Sigmoid colon (tissue), 7 donors: ENCODE measurements at places on chromosomes 16 and 17. TPM values are rescaled to one million over a fixed set of nuclear protein-coding genes. Genes with fewer than 3 reads are reported as not detected.

Gene HSF4
- total RNA-seq, result 21.2 TPM

Gene OTOA
- 0.83 TPM for total RNA-seq

DNA sequence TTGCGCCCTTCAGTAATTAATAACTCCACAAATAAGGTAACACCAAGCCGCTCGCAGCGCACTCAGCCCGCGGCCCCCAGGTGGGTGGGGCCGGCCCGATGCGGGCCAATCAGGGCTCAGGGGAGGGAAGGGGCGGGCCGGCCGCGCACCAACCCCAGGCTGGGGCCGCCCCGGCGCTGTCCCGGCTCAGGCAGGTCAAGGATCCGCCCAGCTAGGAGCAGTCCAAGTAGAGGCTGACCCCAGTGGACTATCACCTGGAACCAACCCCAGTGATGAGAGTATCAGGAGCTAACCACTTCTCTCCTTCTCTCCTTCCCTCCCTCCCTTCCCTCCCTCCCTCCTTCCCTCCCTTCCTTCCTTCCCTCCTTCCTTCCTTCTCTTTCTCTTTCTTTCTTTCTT lies 110.8 kb downstream of the C16orf78 start:
- no peaks in the 10 kb centered on the region for H3K27me3 ChIP-seq
- H3K36me3 ChIP-seq, result no peaks in the 10 kb centered on the region
- peak overlapping the region; percentile 43 for H3K4me3 ChIP-seq
- no peaks in the 10 kb centered on the region for H3K4me1 ChIP-seq
- H3K27ac ChIP-seq, result peak overlapping the region; percentile 68

GRCh38 chr16:85528528-85529387 lies 84.4 kb upstream of the GSE1 start:
- H3K36me3 ChIP-seq, result no peaks in the 10 kb centered on the region
- H3K27me3 ChIP-seq, result no peaks in the 10 kb centered on the region
- peaks cover 5% of the 10 kb centered on the region for H3K4me1 ChIP-seq
- no peak overlapping the region for H3K4me3 ChIP-seq

DNA sequence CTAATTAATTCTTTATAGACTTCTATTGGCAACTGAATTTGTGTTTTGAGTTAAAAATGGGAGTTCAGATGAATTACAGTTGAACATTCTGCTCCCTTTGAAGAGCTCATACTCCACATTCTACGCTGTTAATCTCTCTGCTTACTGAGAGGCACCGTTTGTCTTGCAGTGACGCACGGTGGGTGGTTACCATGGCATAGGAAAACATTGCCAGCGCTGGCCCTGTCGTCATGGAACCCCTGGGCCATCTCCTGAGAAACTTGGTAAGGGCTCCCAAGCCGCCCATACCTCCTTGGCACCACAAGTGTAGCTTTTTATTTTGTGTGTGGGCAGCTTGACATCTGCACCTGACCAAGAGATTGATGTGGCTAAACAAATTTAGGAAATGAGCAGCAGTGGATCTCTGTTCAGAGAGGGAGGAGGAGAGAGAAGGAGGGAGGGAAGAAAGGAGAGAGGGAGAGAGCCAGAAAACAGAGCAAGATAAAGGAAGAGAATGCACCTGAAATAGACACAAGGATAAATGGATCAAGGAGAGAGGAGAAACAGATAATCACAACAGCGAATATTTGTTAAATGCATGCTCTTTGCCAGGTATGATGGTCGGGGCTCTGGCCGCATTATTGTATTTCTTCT lies 398.5 kb downstream of the HAPSTR1 start:
- H3K4me1 ChIP-seq, result no peaks in the 10 kb centered on the region
- no peaks in the 10 kb centered on the region for H3K27me3 ChIP-seq
- H3K36me3 ChIP-seq, result no peaks in the 10 kb centered on the region
- no peak overlapping the region for H3K4me3 ChIP-seq
- peak; percentile 93 for DNase-seq
- peak overlapping the region; percentile 75 for H3K27ac ChIP-seq

GRCh38 chr16:57676553-57677085 lies 8.5 kb downstream of the ADGRG3 start:
- no peaks in the 10 kb centered on the region for H3K27me3 ChIP-seq
- no peak overlapping the region for H3K27ac ChIP-seq
- no peak overlapping the region for H3K4me3 ChIP-seq
- no peaks in the 10 kb centered on the region for H3K36me3 ChIP-seq
- H3K4me1 ChIP-seq, result no peaks in the 10 kb centered on the region

DNA sequence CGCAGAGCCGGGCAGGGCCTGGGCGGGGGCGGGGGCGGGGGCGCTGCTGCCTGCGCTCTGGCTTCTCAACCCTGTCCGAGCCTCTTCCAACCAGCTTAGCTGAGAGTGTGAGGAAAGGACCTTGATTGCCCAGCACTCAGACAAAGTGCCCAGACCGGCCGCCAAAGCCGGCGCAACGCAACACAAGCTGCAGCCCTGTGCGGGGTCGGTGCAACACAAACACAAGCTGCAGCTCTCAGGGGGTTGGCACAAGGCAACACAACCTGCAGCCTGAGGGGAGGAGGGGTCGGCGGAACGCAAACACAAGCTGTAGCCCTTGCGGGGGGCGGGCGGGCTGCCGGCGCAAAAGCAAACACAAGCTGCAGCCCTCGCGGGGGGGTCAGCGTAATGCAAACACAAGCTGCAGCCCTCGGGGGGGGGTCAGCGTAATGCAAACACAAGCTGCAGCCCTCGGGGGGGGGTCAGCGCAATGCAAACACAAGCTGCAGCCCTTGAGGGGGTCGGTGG lies 60.0 kb downstream of the KLHDC4 start:
- no peak overlapping the region for H3K27ac ChIP-seq
- no peak overlapping the region for H3K4me3 ChIP-seq
- H3K36me3 ChIP-seq, result peaks cover 21% of the 10 kb centered on the region
- no peaks in the 10 kb centered on the region for H3K27me3 ChIP-seq
- H3K4me1 ChIP-seq, result no peaks in the 10 kb centered on the region

- peaks cover 23% of the 10 kb centered on the region for H3K36me3 ChIP-seq
- peak overlapping the region; percentile 99 for H3K4me3 ChIP-seq
- H3K27me3 ChIP-seq, result no peaks in the 10 kb centered on the region
- DNase-seq, result peak; percentile 75
- peak overlapping the region; percentile 87 for H3K27ac ChIP-seq
Measured at GRCh38 chr16:30369091-30369937, 980 bp downstream of the TBC1D10B start.

Gene TRPV3
- total RNA-seq, result 0.14 TPM

- no peaks in the 10 kb centered on the region for H3K27me3 ChIP-seq
- H3K4me1 ChIP-seq, result peaks cover 41% of the 10 kb centered on the region
- peak; percentile 96 for DNase-seq
- no peak overlapping the region for H3K4me3 ChIP-seq
Measured at GRCh38 chr17:1577182-1577581, 14.6 kb upstream of the PITPNA start.

GRCh38 chr16:62035115-62036092 lies 834 bp downstream of the CDH8 start:
- no peak overlapping the region for H3K27ac ChIP-seq
- no peak for DNase-seq
- H3K4me3 ChIP-seq, result peak overlapping the region; percentile 41
- peaks cover 16% of the 10 kb centered on the region for H3K27me3 ChIP-seq
- H3K36me3 ChIP-seq, result no peaks in the 10 kb centered on the region

Gene PMP22
- 216 TPM for total RNA-seq

Gene PRSS27
- total RNA-seq, result 1.3 TPM

- no peak overlapping the region for H3K4me3 ChIP-seq
- H3K36me3 ChIP-seq, result no peaks in the 10 kb centered on the region
- H3K27me3 ChIP-seq, result no peaks in the 10 kb centered on the region
- peaks cover 38% of the 10 kb centered on the region for H3K4me1 ChIP-seq
- DNase-seq, result no peak
- no peak overlapping the region for H3K27ac ChIP-seq
Measured at GRCh38 chr16:23949630-23950290, 114.0 kb downstream of the PRKCB start.

Gene TPSG1
- total RNA-seq, result not detected

Gene P3H4
- total RNA-seq, result 10.7 TPM

DNA sequence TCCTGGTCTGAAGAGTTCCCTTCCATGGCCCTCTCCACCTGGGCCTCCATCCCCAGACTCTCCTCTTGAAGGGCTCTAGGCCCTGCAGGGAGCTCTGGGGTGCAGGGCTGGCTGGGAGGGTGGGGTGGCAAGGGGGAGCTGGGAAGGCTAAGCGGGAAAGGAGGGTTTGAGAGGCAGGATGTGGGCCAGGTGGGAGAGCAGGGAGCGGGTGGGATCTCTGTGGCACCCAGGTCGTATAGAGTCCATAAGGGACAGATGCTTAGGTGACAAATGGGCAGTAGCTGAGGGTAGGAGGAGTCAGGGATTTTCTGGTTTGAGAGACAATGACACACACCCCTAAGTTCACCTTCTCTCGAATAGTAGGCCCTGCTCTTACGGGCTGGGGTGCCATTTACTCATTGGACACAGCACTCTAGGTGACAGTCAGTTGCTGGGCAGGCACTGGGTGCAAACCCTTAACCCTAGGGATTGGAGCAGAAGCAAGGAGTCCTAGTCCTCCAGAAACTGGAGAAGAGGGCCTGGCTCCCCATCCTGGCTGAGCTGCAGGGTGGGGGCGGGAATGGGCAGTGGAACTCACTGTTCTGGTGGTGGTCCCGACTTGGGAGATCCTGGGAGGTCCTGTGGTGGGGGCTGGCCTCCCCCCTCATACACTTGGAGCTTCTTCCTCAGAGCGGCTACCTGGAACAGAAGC lies 15.3 kb downstream of the KIF18B start:
- H3K36me3 ChIP-seq, result no peaks in the 10 kb centered on the region
- H3K27me3 ChIP-seq, result no peaks in the 10 kb centered on the region
- DNase-seq, result peak; percentile 54

Gene EPX
- not detected for total RNA-seq

Gene NMT1
- 56.5 TPM for total RNA-seq

Gene ZMYND15
- total RNA-seq, result not detected
